ENCODE measurements at places on chromosomes 13 and 19. TPM values are rescaled to one million over a fixed set of nuclear protein-coding genes. Genes with fewer than 3 reads are reported as not detected.

The OR7C1 gene
- total RNA-seq, result not detected

The CSNK1A1L gene
- total RNA-seq, result not detected

The GPR12 gene
- 0.41 TPM for total RNA-seq

The DNM2 gene
- total RNA-seq, result 83.2 TPM
